ENCODE measurements at places on chromosomes 1 and 21.
A peak's percentile ranks its signal among the peaks of the same experiment; 100 is the strongest.

- no peak for DNase-seq
Measured at GRCh38 chr1:17922833-17923232, 167.7 kb downstream of the ACTL8 start.

- DNase-seq: no peak
Measured at GRCh38 chr1:980137-980571, 1.7 kb downstream of the PERM1 start.

DNA sequence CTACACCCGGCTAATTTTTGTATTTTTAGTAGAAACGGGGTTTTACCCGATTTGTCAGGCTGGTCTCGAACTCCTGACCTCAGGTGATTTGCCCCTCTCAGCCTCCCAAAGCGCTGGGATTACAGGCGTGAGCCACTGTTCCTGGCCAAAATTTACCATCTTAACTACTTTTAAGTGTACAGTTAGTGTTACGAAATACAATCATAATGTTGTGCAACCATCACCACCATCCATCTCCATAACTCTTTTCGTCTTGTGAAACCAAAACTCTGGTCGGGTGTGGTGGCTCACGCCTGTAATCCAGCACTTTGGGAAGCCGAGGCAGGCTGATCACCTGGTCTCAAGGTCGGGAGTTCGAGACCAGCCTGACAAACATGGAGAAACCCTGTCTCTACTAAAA, 14.1 kb upstream of the ZBTB40 start:
- DNase-seq: no peak

- no peak for DNase-seq
Measured at GRCh38 chr1:223266632-223267172, 97.3 kb downstream of the SUSD4 start.

GRCh38 chr1:31977385-31978131, 36.1 kb upstream of the KHDRBS1 start:
- DNase-seq: no peak

DNA sequence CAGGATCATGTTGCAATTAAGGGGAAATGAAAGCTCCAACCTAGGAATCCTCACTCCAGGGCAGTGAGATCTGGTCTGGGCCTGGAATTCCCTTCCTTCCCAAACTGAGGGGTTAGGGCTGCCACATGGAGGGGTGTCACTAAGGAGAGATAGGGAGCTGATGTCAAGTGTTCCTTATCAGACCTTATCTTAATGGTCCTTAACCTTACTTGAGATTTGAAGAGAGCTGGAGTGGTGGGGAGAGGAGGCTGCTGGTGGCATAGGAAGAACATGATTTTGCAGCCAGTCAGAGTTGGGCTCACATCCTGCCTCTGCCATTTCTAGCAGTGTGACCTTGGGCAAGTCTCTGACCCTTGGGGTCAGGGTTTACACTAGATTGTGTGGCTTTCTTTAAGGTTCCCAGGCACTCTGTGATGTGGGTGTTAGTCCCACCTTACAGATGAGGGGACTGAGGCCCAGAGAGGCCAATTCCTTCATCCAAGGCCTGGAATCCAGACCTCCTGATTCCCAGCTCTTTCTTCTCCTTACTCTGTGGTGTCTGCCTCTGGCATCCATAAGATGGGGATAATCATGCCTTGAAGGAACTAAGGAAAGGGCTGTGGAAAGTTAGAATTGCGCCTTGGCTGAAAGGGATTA, 56.3 kb upstream of the SYNC start:
- DNase-seq: no peak

GRCh38 chr1:216765346-216766300, 42.4 kb upstream of the ESRRG start:
- no peak for DNase-seq

GRCh38 chr1:205375835-205376545, 19.3 kb upstream of the KLHDC8A start:
- no peak for DNase-seq

DNA sequence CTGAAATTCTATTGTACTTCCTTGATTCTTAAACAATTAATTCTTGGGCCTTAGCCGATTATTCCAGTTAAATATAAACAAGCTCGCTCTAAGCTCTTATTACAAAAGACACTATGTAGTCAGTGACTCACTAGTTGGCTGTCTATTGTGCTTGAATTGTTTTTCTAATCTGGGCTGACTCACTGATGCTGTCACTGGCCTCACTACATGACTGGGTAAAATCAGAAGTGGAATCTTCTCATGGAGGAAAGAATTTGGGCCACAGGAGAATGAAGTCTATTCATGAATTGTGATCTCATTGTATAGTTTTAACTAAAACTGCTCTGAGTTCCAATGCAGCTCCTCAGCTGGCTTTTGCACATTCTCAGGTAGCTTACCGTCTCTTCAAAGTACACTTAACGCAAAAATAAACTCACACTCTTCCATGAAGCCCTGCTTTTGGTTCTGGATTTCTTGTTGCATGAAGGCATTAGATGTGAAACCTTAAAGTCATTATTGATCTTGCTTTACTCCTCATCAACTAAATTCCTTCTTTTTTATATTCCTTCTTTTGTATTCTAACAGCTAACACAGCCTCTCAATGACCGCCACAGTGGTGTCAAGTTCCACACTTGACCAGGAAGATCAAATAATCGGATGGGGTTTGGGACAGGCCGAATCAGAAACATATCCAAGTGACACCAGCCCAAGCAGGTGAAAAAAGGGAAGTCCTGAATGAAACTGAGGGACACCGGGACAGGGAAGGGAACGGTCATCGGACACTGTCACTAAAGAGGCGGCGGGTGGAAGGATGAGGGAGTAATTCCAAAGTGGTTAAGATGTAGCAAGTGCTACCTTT, 80.9 kb upstream of the LBR start:
- DNase-seq: no peak

DNA sequence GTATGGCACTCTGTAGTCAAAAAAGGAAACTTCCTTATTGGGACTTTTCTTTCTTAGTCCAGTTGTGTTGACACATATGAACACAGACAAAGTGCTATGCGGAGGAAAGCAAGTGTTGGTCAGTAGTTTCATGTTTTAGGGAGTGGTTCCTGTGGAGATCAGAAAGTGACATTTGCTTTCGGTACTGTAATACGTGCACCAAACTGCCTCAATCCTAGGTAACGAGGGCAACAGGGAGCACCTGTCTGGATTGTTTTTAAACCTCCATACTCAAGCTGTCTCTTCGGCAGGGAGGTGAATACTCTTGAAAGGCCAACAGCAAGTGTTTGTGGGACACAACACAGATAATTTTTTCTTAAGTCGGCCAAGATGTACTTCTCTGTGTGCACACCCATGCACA, 9.1 kb downstream of the RHOU start:
- DNase-seq: no peak

DNA sequence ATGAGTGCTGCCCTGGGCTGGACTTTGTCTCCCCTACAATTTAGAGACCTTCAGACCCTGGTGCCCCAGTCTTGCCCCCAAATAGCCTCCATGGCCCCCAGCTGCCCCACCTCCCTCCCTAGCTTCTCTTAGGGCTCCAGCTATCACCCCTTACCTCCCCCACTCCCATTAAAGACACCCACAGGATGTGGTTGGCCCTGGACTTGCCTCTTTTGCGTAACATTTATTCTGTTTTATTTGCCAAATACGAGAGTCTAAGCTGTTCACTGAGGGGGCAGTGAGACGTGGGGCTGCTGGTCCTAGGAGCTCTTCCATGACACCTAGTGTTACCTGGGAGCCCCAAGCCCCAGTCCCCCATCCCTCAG, 4.5 kb downstream of the ZC3H12A start:
- DNase-seq: no peak

GRCh38 chr1:172144445-172145061, 275.9 kb upstream of the C1orf105 start:
- no peak for DNase-seq

GRCh38 chr21:45313682-45314081, 26.0 kb upstream of the POFUT2 start:
- DNase-seq: no peak

- no peak for DNase-seq
Measured at GRCh38 chr1:212002536-212002935, 32.8 kb downstream of the INTS7 start.

DNA sequence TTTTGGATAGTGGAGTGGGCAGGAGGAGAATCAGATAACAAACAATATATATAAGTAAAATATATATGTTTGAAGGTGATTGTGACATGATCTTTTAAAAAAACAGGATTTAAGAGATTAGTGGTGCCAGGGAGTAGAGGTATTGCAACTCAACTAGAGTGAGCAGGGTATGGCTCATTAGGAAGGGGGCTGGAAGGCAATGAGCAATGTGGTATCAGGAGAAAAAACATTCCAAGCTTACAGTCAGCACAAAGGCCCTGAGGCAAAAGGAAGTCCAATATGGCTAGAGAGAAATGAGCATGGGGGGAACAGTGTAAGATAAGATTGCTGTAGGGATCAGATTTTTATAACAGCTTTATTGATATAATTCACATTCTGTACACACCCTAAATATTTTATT, 5.3 kb upstream of the GADD45A start:
- no peak for DNase-seq

- no peak for DNase-seq
Measured at GRCh38 chr1:205232945-205233397, 5.2 kb downstream of the TMCC2 start.

- DNase-seq: no peak
Measured at GRCh38 chr1:92444351-92444750, 42.4 kb downstream of the GFI1 start.

DNA sequence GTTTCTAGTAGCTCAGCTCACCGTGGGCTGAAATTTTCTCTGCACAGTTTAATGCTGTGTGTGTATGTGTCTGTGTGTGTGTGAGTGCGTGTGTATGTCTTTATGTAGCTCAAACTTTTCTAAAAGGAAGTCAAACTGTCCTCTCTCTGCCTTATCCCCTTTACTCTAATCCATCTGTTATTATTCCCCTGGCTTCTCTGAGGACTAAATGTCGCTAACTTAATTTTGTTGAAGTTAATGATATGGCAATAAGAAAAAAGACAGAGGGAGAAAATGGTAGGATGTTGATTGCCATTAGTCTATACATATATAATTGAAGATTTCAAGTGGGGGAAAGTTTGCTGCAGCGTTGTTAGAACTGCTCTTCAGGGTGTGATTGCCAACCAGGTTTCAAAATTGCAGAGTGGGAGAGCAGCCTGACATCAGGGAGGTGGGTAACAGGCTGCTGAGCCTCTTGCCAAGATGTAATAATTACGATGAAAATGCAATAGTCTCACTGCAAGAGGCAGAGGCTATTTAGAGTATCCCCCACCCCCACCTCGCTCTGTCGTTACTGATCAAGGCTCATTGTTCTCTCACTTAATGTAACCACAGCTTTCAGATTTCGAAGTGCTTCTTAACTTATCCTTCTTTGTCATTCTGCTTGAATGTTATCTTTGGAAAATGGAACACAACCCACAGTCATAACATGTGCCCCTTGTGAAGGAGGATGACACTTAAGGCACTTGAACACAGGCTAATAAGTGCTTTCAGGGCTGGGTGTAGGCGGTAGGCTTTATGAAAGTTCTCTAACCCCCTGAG, 559.0 kb upstream of the PLXNA2 start:
- DNase-seq: no peak

DNA sequence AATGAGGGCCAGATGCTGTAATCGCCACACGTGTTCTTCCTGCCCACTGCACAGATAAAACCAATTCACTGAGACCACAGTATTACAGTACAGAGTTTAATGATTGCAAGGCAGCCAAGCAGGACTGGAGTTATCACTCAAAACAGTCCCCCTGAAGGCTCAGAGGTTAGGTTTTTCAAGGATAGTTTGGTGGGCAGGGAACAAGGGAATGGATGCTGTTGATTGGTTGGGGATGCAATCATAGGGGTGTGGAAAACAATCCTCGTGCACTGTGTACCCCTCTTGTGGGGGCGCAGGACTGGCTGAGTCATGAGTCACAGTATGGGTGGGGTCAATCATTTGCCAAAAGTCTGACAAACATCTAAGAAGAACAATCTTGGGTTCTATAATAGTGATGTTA, 12.4 kb upstream of the USP1 start:
- no peak for DNase-seq

GRCh38 chr1:193703121-193703520, 516.7 kb upstream of the B3GALT2 start:
- DNase-seq: no peak

DNA sequence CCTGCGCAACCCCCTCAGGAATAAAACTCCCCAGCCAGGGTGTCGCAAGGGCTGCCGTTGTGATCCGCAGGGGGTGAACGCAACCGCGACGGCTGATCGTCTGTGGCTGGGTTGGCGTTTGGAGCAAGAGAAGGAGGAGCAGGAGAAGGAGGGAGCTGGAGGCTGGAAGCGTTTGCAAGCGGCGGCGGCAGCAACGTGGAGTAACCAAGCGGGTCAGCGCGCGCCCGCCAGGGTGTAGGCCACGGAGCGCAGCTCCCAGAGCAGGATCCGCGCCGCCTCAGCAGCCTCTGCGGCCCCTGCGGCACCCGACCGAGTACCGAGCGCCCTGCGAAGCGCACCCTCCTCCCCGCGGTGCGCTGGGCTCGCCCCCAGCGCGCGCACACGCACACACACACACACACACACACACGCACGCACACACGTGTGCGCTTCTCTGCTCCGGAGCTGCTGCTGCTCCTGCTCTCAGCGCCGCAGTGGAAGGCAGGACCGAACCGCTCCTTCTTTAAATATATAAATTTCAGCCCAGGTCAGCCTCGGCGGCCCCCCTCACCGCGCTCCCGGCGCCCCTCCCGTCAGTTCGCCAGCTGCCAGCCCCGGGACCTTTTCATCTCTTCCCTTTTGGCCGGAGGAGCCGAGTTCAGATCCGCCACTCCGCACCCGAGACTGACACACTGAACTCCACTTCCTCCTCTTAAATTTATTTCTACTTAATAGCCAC, 696 bp downstream of the TGFB2 start:
- DNase-seq: peak; percentile 71

DNA sequence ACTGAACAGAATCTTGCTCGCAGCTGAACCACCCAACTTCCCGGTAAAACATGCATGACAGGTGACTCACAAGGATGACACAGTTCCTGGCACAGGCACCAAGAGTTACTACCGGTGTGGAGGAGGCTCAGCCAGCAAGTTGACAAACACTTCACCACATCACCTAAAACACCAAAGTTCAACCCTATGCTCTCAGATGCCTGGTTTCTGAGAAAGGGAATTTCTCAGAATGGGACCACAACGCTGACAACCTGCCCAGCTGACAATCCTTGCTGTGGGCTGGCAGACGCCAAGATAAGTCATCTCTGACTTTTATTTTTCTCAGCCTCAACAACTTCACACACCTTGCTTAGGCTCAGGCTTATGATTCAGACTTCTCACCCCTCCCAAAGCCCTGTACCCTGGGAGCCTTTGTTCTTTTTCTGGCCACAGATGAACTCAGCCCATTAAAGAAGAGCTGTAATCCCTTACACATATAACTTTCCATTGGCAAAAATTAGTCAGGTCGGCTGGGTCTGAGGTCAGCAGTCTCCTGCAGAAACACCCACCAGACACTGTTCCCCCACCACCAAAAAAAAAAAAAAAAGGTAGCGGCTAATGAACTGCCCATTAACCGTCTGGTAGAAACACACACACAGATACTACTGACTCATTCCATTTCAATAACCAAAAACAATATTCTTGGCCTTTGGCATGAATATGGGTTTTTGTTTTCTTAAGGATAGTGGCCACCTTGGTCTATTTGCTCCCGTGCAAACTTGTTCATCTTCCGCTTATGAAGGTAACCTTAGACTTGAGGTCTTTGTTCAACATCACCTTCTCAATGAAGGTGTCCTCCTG, 10.8 kb upstream of the TIAM1 start:
- no peak for DNase-seq

- no peak for DNase-seq
Measured at GRCh38 chr21:37915941-37916309, 332 bp downstream of the KCNJ6 start.

- DNase-seq: peak; percentile 65
Measured at GRCh38 chr1:172089768-172090510, 248.6 kb downstream of the DNM3 start.

- no peak for DNase-seq
Measured at GRCh38 chr1:227885648-227886502, 61.9 kb downstream of the WNT9A start.
